Sigmoid colon (tissue), 7 donors: ENCODE measurements at places on chromosomes 12 and 14. TPM values are rescaled to one million over a fixed set of nuclear protein-coding genes. Genes with fewer than 3 reads are reported as not detected.

- H3K27ac ChIP-seq = no peak overlapping the region
- peak; percentile 39 for DNase-seq
- H3K27me3 ChIP-seq = no peaks in the 10 kb centered on the region
- no peak overlapping the region for H3K4me3 ChIP-seq
Observed at GRCh38 chr12:119409043-119409442, 74.5 kb downstream of the CCDC60 start.

GRCh38 chr12:121797937-121798786 lies 4.7 kb upstream of the RHOF start:
- H3K4me3 ChIP-seq = peak overlapping the region; percentile 75
- no peaks in the 10 kb centered on the region for H3K27me3 ChIP-seq
- DNase-seq = peak; percentile 89
- no peaks in the 10 kb centered on the region for H3K36me3 ChIP-seq
- peaks cover 60% of the 10 kb centered on the region for H3K4me1 ChIP-seq

DNA sequence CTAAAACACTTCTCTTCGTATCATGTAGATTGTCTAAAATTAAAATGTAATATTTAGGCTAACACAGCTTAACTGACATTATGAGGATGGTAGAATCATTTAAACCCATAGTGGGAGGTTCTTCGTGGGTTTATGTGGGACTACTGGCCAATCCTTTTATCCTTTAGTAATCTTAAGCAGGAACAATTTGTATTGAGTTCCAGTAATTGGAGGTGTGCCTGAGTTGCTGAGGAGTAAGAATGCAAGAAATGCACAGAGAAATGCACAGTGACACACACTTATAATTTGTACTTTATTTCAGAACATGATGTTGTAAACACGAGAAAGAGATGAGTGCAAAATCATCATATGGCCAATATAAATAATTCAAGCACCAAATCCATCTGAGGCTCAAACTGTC lies 22.3 kb downstream of the OTOGL start:
- H3K4me1 ChIP-seq = peaks cover 44% of the 10 kb centered on the region
- no peak overlapping the region for H3K27ac ChIP-seq
- no peak overlapping the region for H3K4me3 ChIP-seq
- no peak for DNase-seq

BAZ1A gene
- total RNA-seq = 18.2 TPM

SLC39A9 gene
- total RNA-seq = 39.6 TPM

DNA sequence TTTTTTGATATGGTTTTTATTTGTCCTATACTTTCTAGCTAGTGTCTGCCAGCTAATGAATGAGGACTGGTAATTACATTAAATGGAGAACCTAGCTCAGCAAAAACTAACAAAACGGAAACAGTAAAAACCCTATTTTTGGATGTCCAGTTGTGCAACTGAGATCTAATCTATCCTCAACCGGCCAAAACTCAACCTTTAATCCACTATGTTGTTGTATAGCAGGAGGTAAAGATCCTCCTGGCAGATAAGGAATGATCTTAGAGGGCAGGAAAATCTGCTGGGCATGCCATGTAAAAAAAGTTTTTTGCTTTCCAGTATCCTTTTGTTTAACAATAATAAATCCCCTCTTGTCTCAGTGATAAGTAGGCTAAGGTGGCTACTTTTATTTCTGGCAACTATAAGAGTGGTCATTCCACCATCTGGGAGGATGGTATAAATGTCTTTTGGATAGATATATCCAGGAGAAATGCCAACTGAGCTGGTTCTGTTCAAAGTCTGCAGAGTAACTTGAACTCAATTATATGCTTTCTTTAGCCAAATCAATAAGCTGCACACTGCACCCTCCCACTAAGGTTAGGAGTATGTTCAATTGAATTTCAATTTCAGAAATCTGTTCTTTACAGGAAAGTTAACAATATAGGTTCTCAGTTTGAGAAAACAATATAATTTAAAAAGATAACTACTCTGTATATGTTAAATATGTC lies 40.1 kb downstream of the WASHC3 start:
- no peak overlapping the region for H3K4me3 ChIP-seq
- H3K36me3 ChIP-seq = no peaks in the 10 kb centered on the region
- DNase-seq = no peak
- peaks cover 14% of the 10 kb centered on the region for H3K4me1 ChIP-seq
- no peak overlapping the region for H3K27ac ChIP-seq

JDP2 gene
- 55.0 TPM for total RNA-seq
